ENCODE measurements at places on chromosomes 1 and 21.

DNA sequence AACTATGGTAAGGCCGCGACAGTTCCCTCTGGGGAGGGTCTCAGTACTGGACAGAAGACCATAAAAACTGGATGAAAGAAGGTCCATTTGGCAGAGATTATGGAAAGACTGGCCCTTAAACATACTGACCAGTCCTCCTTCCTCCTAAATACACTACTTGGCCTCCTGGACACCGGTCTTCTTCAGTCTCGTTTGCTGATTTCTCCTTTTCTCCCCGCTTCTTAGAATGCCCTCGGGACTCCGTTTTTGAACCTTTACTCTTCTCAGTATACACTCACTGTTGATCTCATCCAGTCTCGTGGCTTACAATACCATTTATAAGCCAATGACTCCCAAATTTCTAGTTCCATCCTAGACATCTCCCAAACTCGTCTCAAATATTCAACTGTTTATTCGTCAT, 694 bp upstream of the MRPL9 start:
- no peak for DNase-seq

GRCh38 chr1:152886085-152886484, 8.0 kb downstream of the SMCP start:
- DNase-seq = no peak

GRCh38 chr1:177849130-177849529, 120.7 kb downstream of the SEC16B start:
- no peak for DNase-seq

DNA sequence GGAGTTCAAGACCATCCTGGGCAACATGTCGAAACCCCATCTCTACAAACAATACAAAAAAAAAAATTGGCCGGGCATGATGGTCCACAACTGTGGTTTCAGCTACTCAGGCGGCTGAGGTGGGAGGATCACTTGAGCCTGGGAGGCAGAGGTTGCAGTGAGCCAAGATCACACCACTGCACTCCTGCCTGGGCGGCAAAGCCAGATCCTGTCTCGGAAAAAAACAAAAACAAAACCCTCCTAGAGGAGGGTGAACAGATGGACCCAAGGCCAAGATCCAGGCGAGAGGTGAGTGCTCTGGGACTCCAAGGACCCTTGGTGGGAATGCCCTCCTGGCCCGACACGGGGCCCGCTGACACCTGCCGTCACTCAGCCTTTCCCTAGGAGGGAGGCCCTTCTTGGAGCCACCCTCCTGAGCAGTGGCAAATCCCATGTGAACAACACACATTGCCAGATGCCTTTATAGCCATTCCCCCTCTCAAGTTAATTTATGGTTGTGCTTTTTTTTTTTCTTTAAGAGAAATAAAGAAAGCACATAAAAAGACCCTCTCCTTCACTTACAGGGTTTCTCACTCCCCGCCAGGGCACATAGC, 380 bp downstream of the TFF2 start:
- no peak for DNase-seq

DNA sequence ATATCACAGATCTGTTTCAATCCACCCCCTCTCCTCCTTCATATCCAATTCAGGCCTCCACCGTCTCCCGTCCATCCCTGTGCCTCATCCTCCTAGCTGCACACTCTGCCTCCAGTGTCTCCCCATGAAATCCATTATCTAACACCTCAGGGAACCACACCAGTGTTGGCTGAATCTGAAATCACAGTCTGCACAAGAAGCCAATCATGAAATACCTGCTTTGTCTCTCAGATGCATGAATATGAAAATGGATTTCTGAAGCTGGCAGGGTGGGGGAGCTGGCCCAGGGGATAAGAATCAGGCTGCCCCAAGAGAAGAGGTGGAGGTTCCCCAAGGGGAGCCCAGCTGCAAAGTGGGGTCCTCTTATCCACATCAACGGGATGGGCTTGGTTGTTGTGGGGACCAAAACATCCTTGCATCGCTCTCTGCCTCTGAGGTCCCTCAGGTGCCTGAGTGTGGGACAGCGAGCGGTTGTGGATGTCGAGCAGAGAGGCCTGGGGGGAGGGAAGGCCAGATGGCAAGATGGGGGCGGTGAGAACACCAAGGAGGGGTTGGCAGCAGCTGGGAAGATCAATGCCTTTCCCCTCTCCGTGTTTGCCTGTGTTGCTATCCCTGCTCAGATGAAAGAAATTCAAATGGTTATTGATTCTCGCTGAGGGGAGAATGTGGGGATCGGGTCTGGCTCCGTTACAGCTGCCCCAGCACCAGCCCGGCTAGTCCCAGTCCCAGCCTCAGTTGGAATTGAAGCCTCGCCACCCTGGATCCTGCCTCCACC, 237.3 kb upstream of the POU3F1 start:
- DNase-seq = no peak

GRCh38 chr21:45902292-45902995, 79.1 kb upstream of the COL6A1 start:
- no peak for DNase-seq

DNA sequence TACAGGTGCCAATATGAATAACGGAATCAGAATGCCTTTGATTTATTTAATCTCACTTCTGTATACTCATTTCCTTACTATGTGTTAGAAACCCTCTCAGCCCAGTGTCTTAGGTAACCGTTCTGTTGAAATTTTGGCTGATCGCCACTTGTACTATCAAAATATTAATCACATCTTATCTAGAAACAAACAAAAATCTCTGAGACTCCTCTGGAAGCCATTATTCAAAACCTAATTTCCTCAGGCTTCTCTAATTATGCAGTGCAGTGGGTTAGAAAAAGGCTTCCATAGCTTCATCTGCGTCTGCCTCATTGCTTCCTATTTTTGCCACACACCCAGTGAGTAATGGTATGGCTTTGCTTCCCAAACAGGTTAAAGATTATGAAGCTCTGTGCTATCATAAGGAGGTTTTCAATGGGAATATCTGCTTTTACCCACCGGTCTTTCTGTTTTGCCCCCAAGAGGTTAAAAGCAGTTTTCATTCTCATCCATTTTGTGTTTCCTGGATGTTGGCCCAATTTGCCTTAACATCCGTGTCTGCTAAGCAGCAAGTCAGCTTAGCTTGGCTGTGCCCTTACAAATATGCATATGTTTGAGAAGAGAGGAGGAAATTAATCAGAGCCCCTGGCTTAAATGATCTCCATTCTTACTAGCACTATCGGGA, 129.6 kb downstream of the RYR2 start:
- DNase-seq = no peak

Data from stimulated activated CD8-positive, alpha-beta memory T cell treated with anti-CD3 and anti-CD28 coated beads, Interleukin-2, amount 100 ng/mL, for 48 hours (primary cell).